Activated CD8-positive, alpha-beta memory T cell treated with anti-CD3 and anti-CD28 coated beads for 4 hours (primary cell): ENCODE measurements at places on chromosomes 12 and 14.

DNA sequence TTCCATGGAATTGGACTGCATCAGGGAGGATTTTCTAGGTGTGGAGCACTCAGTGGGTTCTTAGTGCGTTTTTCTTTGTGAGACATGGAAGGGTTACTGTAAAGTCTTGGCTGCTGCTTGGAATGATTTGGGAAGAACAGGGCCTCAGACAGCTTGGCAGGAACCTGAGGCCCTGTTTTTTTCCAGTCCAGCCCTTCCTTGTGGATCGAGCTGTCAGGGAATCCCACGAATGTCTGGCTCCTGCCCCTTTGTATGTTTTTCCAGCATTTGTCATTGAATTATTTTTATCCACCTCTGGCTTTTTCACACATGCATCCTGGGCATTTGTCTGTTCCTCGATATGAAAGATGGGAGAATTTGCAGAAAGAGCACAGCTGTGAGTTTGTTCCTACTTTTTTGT, 158.5 kb downstream of the TGFB3 start:
- DNase-seq, result no peak

DNA sequence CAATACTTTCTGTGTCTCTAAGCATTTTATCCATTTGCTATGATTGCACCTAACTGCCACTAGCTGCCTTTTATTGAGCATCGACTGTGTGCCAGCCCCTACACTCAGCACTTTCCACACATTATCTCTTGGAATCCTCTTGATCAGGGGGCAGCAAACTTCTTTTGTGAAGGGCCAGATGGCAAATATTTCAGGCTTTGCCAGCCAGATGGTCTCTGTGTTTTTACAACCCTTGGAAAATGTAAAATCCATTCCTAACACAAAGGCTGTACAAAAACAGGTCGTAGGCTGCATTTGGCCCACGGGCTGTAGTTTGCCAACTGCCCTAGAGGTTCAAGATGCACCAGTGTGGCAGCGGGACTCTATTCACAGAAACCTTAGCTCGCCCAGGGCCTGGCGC, 19.5 kb downstream of the FOXN4 start:
- DNase-seq, result no peak

DNA sequence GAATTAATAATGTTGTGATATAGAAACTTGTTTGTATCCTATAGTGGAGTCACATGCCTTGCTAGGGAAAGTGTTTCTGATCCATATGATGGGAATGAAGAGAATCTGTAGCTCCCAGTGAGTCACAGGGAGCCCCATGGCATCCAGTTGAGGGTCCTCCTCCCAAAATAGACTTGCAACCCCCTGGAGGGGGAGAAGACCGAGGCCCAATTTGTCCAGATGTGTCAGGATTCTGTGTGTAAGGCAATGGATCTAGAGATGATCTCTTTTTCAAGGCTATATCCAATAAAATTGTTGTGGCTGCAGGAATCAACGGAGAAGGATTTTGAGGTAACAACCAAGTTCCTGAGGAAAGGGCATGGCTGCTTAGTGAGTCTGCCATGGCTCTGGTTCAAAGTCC, 121.8 kb downstream of the BCL11B start:
- no peak for DNase-seq

DNA sequence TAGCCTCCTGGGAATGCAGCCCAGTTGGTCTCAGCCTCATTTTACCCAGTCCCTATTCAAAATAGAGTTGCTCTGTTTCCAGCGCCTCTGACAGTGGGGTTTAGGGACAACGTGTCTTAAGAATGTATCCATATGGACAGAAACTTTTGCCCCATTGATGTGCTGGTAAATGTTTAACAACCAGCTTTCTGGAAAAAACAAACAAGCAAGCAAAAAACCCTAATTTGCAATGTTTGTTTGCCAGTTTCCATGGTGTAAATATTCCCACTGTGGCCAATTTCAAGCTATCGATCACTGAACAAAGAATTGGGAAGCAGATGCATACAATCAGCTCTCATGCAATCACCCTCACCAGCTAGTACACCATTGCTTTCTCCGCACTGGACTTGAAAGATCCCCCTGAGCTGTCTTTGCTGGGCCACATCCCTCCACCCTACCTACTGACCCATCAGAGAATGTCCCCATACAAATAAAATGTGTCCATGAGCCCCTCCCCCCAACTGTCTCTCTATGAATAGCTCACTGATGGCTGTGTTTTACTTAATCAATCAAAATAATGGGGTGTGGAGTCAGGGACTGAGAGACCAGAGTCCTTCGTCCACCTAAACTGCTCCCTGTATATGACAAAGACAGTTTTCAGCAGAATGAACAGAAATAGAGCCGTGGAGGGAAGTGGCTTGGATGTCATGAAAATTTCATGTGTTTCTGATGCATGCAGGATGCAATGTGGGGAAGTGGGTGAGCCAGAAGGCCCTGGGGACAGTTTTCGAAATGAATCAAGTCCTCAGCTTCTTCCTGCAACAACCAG, 40.8 kb downstream of the CCDC60 start:
- DNase-seq, result no peak

- DNase-seq, result no peak
Measured at GRCh38 chr12:56931474-56931978, 2.7 kb downstream of the SDR9C7 start.

GRCh38 chr14:60329274-60329673, 80.3 kb downstream of the PPM1A start:
- no peak for DNase-seq

GRCh38 chr12:64098709-64099354, 123.3 kb downstream of the KICS2 start:
- DNase-seq, result no peak

GRCh38 chr12:91126516-91126915, 15.2 kb upstream of the LUM start:
- DNase-seq, result no peak

DNA sequence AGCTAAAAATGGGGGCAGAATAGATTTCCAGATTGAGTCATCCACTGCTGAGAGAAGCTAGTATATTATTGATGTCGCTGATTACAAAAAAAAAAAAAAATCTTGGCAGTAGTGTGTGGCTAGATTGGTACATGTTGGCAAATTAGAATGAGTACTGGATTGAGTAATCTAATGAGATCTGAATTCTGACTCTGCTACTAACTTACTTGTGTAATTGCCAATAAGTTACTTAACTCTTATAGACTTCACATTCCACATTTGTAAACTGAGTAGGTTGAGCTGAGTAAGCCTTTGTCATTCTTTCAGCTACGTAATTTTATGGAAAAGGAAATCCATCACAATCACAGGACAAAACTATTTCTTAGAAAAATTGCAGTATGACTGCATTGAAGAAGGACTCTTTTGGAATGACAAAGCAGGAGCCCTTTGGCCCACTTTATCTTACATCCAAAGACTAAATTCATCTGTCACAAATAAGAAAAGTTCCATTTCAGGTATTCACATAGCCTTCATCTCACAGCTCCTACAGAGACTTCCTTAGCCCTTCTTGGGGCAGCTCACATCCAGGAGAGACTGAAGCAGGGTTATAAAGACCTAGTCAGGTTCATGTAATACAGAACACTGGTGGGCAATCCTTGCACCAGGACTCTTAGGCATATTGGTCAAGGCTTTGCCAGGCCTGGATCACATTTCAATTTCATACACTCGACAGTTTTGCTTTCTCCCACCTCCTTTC, 197.3 kb upstream of the CPNE8 start:
- DNase-seq, result no peak

DNA sequence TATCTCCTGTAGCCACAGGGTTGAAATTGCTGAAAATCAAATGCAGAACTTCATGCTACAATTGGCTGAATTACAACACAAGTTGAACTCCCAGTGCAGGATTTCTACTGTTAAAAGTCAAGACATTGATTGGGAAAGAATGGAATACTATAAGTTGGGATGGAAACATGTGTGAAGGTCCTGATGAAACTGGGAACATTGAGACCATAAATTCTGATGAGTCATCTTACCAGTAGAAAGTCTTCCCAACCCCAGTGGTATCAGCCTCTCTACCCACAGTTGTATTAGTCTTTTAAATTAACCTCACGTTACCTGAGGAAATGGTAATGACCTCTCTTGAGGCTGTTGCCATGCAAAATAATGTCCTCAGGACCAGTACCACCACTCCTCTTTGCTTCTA, 27.4 kb upstream of the DYRK2 start:
- DNase-seq, result no peak

DNA sequence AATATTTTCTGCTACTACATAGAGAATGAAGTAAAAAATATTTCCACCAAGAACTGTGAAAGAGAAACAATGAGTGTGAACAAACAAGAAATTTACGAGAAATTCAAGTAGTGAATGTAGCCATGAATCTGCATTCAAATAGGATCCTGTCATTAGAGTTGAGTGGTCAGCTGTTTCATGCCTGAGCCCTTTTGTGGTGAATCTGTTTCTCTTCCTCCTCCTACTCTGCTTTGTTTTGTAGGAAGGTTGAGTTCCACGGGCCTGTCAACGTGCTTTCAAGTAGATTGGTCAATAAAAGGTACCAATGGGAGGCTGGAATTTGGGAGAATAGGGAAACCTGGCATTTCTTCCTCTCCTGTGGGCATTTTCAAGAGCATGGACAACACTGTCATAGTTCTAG, 1749.6 kb upstream of the FLRT2 start:
- no peak for DNase-seq

- no peak for DNase-seq
Measured at GRCh38 chr12:1767407-1768090, 52.8 kb upstream of the LRTM2 start.

GRCh38 chr14:103196716-103197115, 73.5 kb downstream of the TNFAIP2 start:
- no peak for DNase-seq

DNA sequence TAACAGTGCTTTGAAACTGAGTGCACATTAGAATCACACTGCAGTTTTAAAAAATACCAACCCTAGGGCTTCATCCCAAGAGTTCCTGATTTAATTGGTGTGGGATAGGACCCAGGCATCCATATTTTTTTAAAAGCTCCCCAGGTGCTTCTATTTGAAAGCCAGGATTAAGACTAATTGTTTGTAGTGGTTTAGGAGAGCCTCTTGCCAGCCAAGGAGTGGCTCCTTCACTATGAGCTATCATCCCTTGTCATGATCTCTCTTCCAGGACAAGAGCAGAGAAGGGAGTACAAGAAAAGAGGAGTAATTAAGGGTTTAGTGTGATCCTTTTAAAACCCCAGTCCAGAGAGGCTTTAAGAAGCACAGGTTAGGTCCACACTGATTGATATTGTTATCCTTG, 178.0 kb downstream of the CAND1 start:
- no peak for DNase-seq

DNA sequence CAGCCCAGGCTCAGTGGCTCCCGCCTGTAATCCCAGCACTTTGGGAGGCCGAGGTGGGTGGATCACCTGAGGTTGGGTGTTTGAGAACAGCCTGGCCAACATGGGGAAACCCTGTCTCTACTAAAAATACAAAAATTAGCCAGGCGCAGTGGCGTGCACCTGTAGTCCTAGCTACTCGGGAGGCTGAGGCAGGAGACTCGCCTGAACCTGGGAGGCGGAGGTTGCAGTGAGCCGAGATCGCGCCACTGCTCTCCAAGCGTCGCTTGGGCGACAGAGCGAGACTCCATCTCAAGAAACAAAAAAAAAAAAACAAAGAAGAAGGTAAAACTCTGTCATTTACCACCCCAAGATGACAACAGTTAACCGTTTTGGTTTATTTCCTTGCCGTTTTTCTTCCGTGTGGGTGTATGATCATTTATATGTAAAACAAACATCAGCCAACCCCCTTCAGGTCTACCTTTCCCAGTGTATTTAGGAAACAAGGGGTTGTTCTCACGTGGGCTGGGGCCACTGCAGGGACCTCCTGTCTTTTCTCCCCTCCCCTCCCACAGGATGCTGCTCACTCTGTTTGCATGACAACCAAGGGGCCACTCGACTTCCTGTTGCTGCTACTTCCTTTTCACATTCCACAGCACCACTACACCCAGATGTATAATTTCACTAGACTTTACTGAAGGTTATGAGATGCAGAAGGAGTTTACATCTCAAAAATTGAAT, 13.6 kb downstream of the TTC9 start:
- no peak for DNase-seq

- DNase-seq, result no peak
Measured at GRCh38 chr12:51911307-51911706, 4.0 kb downstream of the ACVRL1 start.

- DNase-seq, result no peak
Measured at GRCh38 chr12:46857486-46857885, 31.7 kb upstream of the SLC38A4 start.

DNA sequence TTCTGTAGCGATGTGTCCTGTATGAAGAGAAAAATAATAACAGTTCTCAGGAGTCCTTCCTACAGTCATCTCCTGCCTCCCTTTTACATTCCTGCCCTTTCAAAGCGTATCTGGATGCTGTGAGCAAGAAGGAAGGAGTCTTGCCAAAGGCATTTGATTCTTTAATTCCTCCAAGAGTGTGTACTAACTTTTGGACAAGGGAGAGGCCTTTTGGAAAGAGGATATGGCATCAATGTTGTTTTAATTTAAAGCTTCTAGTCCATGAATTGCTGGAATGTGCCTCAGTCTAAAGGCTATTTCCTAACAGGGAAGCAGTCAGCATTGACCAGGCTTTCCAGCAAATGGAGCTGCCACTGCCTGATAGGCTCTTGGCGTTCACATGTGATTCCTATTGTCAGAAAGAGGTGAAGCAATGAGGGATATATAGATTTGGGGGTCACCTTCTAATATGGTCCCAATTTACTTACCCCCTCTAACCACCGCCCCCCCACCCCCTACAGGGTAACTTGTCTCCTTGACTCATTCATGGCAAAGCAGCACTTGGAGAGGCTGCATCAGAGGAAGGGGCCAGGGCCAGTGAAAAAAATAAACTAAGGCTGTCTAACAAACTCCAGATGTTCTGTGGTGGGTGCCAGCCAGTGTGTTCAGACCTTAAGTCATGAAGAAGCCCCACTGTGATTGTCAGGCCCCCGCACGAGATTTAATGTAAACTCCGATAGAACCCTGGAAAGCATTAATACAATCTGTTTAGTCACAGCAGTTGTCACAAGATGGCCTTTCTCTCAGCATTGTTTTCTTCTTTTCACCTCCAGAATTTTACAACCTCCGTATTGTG, 220.3 kb downstream of the FBXL14 start:
- DNase-seq, result no peak

- no peak for DNase-seq
Measured at GRCh38 chr12:124947013-124947412, 32.6 kb upstream of the UBC start.

GRCh38 chr12:42422785-42423184, 96.8 kb downstream of the PPHLN1 start:
- no peak for DNase-seq

- no peak for DNase-seq
Measured at GRCh38 chr12:131805421-131805820, 22.8 kb upstream of the MMP17 start.

- DNase-seq, result no peak
Measured at GRCh38 chr12:47824635-47825034, 4.9 kb upstream of the HDAC7 start.

DNA sequence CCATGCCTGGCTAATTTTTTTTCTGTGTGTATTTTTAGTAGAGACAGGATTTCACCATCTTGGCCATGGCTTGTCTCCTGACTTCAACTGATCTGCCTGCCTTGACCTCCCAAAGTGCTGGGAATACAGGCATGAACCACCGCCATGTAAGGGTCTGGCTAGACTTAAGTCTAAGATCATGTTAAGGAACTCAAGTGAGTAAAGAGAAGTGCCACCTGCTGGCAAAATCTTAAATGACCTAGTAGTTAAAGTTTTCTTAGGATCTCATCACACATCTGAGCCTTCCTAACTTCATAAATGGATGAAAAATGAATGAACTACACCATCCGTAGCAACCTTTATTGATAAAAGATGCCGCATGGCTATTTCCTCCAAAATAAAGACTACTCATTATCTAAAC, 1.7 kb upstream of the C12orf56 start:
- no peak for DNase-seq
